A549 (cell line): ENCODE measurements at places on chromosomes 12 and 14. TPM values are rescaled to one million over a fixed set of nuclear protein-coding genes. Genes with fewer than 3 reads are reported as not detected.

Gene ACSS3
- 0.04 to 0.13 TPM (median 0.06 TPM) in 3 replicates for polyA plus RNA-seq

Gene CELA1
- not detected in 3 replicates for polyA plus RNA-seq

Gene SOX5
- not detected in 3 replicates for polyA plus RNA-seq

Gene FITM1
- 0.36 TPM in 1 of 3 replicates, not detected in the others for polyA plus RNA-seq

Gene OAS2
- 0.05 TPM in 1 of 3 replicates, not detected in the others for polyA plus RNA-seq
